ENCODE measurements at places on chromosomes 7 and 10.

- no peak for DNase-seq
Measured at GRCh38 chr10:35040760-35041501, 49.2 kb downstream of the CUL2 start.

DNA sequence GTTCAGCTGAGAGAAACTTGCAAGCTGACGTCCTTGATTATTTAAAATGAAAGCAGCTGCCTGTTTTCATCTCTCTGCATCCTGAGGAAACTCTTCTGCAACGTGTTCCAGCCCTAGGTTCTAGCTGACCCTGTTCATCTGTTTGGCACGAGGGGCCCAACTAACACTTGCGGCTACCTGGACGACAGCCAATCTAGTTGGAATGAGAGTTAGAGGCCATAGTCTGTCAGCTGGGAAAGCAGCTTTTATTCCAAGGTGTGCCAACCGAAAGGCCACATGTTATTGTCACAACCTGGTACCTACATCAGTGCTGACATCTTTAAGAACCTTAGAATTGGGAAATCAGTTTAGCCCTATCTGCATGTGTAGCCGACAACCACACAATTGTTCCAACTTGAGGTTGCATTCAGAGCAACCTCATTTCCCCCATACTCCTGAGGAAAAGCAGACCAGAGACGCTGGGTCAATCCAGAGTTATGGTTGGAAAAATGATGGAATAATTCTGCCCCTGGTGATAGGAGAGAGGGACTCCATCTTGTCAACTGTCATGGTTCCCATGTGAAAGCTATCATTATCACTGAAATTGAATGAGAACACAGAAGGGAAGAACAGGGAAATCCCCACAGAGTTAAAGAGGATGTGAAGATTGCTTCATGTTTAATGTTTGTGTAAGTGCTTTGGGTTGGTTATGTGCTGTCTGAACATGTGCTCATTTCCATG lies 121.6 kb downstream of the EGFR start:
- peak; percentile 67 for DNase-seq

DNA sequence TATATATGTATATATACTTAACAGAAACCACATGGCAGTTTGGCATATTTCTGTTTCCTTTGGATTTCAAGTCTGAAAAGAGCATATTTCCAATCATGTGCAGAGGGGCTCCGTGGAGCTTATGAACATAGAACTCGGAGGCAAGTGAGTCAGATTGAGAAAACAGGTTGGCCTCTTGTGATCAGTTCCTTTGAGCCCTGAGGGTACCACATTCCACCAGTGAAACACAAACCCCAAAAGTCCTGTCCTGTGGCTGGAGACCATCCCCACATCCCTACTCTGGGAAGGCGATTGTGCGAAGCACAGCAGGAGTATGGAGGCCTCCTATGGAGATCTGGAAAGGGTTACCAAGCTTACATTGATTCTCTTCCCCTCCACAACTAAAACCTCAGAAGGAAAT lies 196.7 kb upstream of the TMEM72 start:
- DNase-seq, result no peak

DNA sequence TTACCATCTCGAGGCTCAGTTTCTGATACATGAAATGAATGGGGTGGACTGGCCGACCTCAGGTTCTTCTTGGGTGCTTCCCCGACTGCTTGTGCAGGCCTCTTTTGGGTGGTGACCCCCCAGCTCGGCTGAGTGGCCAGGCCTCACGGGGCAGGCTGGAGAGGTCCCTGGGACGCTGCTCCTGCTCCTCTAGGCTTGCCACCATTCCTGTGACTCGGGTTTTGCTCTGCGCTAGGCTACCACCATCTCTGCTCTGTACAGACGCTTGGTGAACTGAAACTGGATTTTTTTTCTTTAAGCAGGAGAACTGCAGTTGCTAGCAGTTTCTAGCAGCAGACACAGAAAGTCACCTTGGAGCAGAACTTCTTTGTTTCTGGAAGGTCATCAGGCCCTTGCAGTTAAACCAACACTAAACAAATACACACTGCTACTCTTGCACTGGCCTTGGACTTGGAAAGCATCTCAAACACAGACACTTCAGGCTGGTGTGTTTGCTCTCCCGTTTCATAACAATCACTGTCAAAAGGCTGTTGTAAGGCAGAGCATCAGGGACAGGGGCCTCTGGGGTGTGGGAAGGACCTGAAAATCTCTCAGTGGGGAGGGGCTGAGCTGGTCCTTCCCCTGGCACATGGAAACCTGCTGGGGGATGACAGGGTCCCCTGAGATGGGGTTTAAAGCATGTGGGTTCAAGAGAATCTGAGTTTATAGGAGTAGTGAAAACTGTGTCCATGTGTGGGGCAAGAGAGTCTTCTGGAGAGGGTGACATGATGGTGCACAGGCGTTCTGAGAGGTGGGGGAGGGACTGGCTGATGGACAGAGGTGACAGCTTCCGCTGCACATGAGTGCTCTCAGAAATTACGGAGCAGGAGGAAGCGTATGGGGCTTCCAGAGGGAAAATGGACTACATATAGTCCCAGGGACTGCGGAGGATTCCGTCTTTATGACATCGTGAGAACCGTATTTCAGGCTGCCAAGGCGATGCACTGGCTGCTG lies 35.0 kb upstream of the GIMAP8 start:
- DNase-seq, result no peak

DNA sequence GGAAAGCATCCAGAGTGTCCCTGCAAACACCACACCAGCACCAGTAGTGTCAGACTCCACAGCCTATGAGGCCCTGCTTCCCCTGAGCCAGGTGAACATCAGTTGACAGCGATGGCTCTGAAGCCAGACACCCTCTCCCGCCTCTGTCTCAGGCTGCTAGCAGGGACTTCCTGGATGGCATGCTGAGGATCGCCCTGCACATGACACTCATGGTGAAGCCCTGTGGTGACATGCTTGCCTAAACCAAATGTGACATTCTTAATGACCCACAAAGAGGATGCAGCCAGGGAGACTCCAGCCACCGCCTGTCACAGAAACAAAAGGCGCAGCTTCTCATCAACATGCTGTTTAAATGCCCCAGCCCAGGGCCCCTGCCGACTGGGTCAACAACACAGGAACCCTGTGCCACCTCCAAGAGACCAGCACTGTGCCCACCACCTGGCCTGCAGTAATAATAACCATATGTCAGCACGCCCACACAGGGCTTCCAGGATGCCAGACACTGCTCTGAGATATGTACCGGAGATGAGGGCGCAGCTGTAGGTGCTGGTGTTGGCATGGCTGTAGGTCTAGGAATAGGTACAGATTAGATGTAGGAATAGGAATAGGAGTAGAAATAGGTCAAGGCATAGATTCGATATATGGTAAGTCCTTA lies 81.3 kb downstream of the GRID1 start:
- DNase-seq, result no peak

DNA sequence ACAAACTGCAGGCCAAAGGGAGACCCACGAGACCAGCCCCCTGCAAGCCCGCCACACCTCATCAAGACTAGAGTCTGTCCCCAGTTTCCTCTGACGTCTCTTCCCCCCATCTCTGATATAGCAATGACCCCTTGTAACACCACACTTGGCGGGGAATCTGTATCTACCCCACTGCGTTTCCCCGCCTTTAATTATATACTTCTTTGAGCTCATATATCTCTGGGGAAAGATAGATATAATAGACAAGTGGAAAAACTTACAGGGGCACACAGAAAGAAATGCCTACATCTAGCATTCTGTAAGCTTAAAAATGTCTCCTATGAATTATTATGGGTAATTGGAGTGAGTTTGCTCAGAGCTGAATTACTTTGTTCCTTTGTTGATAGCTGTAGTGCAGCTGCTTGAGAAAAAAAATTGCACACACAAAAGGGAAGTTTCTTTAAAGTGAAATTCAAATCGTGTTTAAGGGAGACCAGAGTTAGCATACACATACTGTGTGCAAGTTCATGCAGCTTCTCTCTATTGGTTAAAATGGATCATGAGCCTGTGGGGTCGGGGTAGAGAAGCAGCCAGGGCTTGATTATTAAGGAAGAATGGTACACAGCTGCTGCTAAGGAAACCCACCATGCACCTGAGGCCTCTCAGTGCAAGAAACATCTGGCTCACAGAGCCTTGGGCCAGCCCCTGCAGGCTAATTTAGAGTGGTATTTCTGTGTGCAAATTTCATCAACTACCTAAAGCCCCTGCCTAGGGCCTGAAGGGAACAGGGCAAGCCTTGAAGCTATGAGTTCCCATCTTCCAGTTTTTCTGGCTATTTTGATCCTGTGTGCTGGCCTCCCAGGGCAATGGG lies 32.5 kb downstream of the CDCA7L start:
- DNase-seq, result no peak

GRCh38 chr7:2758673-2759616 lies 70.9 kb downstream of the AMZ1 start:
- DNase-seq, result no peak

GRCh38 chr7:114825423-114825951 lies 96.4 kb upstream of the MDFIC start:
- no peak for DNase-seq

- no peak for DNase-seq
Measured at GRCh38 chr7:81693080-81693479, 76.8 kb downstream of the HGF start.

DNA sequence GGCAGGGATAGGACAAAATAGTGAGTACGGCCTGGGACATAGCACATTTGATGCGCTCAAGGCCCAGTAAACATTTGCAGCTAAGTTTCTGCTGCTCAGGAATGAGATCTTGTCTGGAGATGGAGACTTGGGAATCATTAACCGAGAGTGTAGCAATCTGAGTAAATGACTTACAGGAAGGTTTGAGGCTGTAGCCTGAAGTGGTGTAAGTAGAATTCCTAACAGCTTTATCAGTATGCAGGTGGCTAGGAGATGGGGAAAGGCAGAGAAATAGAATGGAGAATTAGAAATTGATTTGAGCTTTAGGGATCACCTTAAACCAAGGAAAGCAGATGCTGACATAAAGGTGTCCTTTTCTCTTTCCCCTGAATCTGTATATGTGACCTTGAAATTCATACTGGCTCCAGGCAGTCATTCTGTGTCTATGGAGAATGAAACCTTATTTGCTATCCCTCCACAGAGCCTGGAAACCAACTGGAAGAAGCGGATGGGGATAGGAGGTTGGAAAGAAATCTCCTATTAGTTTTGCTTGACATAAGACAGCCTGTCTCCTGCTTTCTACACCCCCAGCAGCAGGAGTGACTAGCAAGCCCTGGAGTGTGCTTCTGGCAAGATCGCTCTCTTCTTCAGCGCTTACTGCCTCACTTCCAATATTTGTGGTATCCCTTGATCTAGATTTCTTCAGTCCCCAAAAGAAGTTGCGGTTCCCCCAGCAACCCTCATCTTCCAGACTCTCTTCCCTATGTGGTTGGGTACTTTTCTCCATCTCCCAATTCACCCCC lies 6.4 kb upstream of the PON2 start:
- no peak for DNase-seq

GRCh38 chr10:27774831-27775230 lies 29.2 kb upstream of the MKX start:
- no peak for DNase-seq

DNA sequence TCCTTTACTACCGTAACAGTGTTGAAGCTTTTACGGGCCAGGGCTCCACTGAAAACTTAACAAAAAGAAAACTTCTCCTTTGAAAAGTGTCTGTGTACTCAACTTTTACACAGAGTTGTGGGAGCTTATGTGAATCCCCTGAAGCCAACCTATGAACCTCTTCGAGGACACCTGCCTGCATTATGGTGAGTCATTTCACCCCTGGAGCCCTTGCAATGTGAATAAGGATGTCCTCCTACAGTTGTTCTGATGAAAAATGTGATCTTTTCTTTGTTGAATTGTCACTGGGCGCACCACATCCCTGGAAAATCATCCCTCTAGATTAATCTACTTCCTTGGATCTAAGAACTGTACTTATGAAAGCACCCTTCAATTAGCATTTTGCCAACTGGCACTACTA lies 93.2 kb downstream of the SORCS1 start:
- no peak for DNase-seq

DNA sequence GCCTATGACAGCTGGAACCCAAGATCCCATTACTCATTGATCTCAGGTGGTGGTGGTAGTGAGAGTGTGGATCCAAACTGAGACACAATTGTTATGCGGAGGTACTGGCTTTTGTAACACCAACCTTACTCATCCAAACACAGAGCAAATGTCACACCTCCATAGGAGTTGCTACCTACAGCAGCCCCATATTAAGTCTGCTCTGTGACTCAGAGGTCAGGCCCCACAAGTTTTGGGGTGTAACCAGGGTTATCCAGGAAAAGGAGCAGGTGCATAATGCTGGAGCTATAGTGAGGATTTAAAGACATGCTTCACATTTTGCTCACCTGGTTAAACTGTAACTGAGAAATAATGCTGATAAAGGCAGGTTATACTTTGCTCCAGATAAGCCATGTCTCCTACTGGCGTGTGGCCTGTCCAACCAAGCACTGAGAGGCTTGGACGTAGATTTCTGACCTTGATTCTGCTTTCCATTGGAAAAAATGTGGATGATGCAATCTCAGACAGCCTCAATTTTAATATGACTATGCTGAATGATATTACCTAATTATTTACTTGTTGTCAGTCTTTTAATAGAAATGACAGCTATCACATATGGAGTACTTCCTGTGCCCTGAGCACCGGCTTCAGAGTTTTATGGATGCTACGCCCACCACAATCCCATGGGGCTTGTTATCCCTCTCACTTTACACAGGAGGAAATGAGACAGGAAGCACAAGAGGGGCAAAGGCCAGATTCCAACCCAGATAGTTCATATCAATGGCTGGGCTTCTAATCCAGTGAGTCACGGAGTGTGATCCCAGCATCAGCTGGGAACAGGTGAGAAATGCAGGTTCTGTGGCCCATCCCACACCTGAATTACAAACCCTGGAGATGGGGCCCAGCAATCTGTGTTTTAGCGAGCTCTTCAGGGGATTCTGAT lies 181.3 kb downstream of the CHN2 start:
- DNase-seq, result no peak

GRCh38 chr7:50714857-50715256 lies 67.8 kb downstream of the GRB10 start:
- DNase-seq, result no peak

DNA sequence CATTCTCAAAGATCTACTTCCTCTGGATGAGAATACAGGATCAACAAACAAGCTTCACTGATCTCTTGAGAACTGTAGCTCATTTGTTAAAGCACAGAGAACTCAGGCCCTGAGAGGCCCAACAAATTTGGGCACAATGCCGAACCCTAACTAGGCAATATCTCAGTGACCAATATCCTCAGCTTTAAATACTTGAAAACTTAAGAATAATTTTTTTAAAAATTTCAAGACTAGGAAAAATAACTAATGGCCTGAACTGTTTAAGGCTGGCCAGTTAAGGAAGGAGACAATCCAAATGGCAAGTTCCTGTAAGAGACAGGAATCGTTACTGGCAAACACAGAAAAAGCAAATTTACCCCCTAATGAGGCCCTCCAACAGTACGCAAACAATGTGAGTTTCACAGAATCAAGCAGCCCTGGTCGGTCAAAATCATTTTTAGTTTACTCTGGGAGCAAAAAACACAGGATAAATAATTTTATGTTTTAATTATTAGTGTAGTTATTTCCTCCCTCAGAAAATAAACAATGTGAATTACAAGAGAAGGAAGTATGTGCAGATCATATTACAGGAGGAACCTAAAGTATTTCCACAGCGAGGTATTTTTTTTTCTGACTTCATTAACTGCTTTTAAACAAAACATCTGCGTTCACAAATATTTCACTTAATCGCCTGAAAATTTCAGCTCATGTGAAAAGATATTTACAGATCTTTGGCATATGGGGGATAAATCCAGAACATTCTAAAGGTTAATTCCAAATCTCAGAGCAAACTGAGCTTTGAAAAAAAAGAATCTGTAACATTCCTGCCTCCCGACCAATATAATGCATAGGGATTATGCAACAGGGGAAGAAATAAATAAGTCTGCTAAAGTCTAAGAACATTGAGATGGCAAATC lies 39.5 kb downstream of the NT5C2 start:
- no peak for DNase-seq
